ENCODE measurements at places on chromosomes 11 and 22.

GRCh38 chr22:45754822-45755221 is 83.2 kb downstream of the ATXN10 start:
- no peak for DNase-seq

- no peak for DNase-seq
These were observed 20.9 kb upstream of the MICAL2 start for GRCh38 chr11:12089473-12089872.

DNA sequence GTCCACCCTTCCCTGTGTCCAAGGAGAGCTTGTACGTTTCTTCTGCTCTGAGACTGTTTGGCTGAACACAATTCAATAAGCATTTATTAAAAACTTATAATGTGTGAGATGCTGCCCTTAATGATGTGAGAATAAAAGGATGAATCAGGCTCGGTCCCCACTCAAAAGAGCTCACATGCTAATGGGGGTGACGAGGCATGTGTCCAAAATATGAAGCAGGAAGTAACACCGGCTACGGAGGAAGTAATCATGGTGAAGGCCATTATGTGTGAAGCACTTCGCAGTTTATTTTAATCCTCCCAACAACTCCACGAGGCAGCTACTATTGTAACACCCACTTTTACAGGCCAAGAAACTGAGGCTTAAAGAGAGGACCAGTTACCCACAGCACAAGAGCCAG is 3.4 kb upstream of the RASD2 start:
- DNase-seq: no peak

GRCh38 chr11:13896175-13896980 is 66.1 kb upstream of the SPON1 start:
- DNase-seq: no peak

- DNase-seq: no peak
These were observed 4.8 kb downstream of the PIM3 start for GRCh38 chr22:49965091-49966040.

GRCh38 chr22:49076300-49077035 is 751.2 kb downstream of the BRD1 start:
- no peak for DNase-seq

DNA sequence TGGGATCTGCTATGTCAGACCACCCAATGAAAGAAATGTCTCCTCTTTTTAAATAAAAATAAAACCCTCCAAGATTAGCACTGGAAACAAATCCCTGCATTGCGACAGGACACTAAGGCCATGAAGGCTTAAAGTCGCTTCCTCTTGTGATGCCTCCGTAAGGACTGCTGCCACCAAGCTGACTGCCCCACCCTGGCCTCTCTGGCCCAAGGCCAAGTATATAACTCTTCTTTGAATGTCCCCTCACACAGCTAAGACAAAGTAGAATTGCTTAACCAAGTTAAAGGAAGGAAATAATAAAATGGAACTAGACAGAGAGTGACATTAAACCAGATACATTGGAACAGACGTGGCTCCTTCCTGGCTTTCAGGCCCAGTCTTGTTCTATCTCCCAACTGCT is 7.5 kb upstream of the NRGN start:
- DNase-seq: no peak

DNA sequence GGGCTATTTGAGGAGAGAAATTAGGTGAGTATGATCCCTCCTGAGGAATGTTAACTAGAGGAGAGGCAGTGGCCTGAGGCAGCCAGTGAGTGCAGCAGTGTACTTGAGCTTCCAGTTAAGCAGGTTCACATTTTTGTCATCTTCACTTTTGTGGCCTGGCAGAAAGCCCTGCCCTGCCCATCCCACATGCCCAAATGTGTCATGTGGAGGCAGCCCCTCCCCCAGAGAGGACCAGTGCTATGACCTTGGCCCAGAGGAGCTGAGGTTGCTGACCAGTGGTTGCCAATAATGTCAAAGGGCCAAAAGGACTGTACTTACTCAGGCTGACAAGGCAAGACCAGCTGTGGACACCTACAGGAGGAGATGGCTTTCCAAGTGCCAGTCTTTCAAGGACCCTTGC is 17.6 kb upstream of the GRK2 start:
- no peak for DNase-seq

GRCh38 chr22:41021061-41021612 is 70.0 kb downstream of the RBX1 start:
- no peak for DNase-seq

DNA sequence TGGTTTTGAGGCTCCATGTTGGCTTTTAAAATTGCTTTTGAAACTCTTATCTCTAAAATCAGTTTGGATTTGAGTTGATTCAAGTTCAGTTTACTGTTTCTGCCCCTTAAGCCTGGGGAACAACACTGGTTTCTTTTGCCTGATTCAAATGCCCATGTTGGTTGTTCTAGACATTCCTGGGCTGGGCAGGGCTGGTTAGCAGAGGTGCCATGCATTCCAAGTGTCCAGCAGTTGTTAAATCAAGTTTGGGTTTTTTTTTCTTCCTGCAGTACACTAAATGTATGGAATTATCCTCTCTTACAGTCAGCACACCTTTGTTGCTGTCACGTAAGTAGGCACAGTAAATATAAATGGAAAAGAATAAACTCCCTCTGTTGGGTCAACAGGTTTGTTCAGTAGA is 67.2 kb upstream of the MTMR2 start:
- DNase-seq: no peak

DNA sequence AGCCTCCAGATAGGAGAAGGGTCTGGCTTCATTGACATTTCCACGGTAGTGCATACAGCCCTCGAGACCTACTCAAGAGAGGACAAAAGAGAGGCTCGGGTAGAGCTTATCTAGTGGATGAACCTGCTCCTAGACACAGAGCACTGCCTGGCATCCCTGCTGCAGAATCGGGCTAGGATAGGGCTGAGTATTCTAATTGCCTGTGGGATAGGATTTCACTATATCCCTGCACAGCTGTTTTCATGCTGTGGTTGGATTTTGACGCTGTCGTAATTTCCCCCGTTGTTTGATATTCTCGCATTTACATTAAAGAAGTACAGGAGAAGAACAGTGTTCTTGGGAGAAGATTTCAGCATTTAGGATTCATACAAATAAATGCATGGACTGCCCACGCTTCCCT is 107.8 kb downstream of the KIRREL3 start:
- no peak for DNase-seq

GRCh38 chr11:113626736-113627135 is 79.4 kb downstream of the TMPRSS5 start:
- no peak for DNase-seq

DNA sequence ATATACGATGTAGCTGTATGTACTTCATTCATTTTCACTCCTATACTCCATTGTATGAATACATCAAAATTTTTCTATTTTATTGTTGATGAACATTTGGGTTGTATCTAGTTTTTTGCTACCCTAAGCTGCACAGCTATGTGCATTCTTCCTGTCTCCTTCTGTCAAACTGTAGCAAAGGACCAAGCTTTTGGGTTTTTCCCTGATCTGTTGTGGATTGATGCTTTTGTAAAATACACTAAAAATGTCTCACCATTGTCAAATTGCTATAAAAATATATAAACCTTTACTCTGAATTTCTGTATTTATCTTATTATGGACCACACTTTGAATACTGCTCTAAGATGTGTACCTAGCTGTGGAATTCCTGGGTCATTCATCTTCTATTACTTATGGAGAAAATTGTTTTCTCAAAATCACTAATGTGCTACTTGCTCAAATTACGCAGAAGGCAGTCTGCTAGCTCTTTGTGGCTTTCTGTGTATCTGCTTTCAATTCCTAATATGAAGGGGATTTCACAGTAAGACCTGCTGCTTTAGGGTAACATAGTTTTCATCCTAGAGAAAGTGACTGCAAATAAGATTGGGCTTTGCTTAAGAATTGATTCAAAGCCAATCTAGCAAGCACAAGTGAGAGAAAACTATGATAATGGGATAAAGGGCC is 123.4 kb downstream of the CYP2R1 start:
- no peak for DNase-seq

GRCh38 chr11:68828155-68828931 is 13.4 kb downstream of the CPT1A start:
- DNase-seq: no peak

DNA sequence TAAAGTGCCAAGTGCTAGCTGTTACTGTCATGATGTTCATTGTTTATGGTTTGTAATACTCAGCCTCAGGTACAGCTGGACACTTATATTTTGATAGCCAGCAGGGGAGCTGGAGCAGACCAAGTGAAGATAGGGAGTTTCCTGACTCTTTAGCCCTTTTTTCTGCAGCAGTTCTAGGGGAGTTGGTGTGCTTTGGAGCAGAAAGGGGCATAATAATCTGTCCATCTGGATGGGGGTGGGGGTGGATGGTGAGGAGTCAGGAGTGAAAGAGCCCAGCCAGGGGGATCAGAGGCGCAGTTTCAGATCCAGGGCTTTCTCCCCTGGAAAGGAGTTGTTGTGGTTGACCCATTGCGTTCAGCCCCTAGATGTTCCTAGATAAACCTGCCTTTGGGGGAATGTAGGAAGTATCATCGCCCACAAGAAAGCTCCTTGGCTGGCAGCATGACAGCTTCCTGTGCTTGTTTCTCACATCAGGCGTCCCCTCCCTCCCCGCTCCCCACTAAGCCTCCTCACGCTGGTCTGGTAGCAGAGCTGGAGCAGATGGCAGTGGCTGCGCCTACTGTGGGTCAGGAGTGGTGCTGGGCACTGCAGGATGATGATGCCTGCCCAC is 41.9 kb downstream of the MED15 start:
- no peak for DNase-seq

DNA sequence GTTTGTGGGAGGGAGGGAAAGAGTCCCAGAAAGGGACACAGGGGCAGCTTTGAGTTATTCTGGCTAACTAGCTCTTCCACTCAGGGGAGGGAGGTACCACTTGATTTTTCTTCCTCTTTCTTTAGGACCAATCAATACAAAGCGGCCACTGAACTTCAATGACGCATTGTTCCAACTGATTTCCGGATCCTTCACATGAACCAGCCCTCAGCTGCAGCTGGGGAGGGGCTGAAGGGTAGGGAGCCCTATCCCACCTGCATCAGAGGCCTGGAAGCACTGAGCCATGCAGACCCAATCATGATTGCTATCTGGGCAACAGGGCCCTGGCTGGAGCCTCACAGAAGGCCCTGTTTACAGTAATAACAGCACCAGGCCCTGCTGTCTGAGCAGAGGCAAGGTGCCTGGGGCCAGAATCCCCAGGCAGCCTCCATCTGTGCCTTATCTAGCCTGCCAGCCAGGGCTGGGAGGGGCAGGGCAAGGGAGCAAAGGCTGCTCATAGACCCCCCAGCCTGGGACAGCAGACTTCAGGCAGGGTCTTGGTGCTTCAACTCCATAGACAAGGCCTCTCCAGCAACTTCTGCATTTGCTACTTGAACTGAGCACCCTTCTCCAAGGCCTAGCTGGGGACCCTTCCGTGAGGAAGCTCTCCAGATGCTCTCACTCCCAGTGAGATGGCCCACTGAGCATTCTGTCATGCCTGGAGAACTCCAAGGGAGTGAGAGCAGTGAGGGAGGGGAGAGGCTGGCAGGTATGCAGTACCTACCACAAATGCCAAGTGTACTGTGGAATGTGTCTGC is 22.5 kb downstream of the CLPB start:
- no peak for DNase-seq

- no peak for DNase-seq
These were observed 2.2 kb upstream of the IL18BP start for GRCh38 chr11:71996517-71996916.

GRCh38 chr11:10267821-10268220 is 26.2 kb downstream of the SBF2 start:
- no peak for DNase-seq

GRCh38 chr11:110077346-110077745 is 15.8 kb upstream of the ZC3H12C start:
- no peak for DNase-seq

DNA sequence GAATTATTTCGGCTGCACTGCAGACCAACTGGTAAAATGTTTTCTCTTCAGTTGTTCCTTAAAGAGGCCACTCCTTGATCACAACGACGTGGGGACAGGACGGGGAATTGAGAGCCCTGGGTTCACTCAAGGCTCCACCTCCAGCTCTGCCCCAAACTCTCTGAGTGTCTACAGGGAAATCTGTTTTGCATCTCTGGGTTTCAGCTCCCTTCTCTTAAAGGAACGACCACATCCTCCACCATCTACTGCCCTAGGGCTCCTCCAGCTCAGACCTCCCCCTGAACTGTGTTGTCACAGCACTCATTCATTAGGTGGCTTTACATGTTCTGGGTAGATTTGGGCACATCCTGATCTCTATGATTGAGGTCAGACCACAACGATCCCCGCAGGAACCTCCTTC is 5.1 kb upstream of the PPFIA1 start:
- DNase-seq: no peak

- no peak for DNase-seq
These were observed 4.5 kb upstream of the CYB5R2 start for GRCh38 chr11:7677796-7678201.

- DNase-seq: no peak
These were observed 11.8 kb downstream of the TUB start for GRCh38 chr11:8092587-8093424.

GRCh38 chr11:116689413-116690127 is 83.2 kb downstream of the BUD13 start:
- no peak for DNase-seq

GRCh38 chr11:32290783-32291182 is 144.6 kb downstream of the WT1 start:
- no peak for DNase-seq

- no peak for DNase-seq
These were observed 270.8 kb downstream of the DYNC2H1 start for GRCh38 chr11:103380031-103380430.

- DNase-seq: no peak
These were observed 521 bp downstream of the ALDH3B2 start for GRCh38 chr11:67673902-67674301.

DNA sequence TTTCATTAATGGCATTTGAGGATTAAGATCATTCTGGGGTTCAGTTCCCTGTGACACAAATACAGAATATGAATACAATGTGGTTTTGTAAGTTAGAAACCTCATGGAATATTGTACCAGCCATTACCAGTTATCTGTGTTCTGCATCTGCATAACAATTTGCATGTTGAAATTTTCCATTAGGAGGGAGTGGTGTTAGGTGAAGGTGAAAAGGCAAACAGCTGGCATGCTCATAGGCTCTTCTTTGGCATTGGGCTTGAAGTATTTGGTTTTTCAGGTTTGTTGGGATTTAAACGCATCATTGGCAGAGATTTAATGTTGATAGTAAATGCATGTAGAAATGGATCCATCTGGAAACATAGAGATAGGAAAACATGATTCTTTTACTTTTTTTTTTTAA is 18.6 kb downstream of the RTN3 start:
- no peak for DNase-seq

- DNase-seq: no peak
These were observed 29.8 kb downstream of the KCNE3 start for GRCh38 chr11:74437441-74438042.

- DNase-seq: no peak
These were observed 38.4 kb downstream of the NOX4 start for GRCh38 chr11:89452780-89453179.

- no peak for DNase-seq
These were observed 102.4 kb upstream of the MTMR2 start for GRCh38 chr11:96026310-96026709.

Measured in activated CD4-positive, CD25-positive, alpha-beta regulatory T cell (primary cell).